EH (cell line): ENCODE measurements at places on chromosomes 5 and 9.

DNA sequence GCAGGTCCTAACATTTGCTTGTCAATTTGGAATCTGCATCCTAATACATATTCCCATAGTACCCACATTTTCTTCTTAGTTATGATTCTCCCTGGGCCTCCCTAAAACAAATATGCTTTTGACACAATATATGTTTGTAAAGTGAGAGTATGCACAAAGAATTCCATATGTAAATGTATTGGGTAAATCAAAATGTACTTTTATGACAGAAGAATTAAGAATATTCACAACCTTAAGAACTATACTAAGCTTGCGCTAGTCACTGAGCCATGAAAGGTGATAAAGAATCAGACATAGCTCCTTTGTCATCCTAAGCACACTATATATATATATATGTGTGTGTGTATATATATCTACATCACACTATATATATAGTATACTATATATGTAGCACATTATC is 438.5 kb downstream of the ACTL7B start:
- DNase-seq, result no peak

DNA sequence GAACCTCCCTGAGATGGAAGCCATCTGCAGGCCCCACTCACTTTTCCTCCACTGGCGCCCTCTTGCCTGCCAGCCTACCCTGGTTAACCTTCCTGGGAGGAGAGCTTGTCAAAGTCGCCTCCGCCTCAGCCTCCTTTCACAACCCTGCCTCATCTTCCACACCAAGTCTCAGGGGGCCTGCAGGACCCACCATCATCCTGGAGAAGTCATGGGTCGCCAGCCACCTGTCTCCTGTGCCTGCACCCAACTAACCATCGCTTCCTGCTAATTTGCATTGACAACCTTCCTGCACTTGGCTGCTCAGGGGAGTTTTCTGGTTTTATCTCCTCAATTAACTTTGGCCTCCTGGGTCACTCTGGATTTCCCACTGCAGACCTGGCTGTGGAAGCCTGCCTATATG is 52.8 kb upstream of the GRHPR start:
- DNase-seq, result no peak

DNA sequence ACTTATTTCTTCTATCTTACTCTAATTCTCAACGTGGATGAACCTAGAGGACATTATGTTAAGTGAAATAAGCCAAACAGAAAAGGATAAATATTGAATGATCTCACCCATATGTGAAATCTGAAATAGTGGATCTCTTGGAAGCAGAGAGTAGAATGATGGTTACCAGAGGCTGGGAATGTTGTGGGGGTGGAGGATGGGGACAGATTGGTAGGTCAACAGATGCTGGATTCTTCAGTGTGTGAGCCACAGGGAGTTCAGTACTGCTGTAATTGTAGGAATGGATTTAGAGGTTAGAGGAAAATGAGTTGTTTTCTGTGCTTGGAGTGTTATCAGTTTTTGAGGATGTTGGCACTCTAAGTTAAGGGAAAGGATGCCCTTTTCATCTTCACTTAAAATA is 190.6 kb downstream of the FBXL7 start:
- DNase-seq, result peak; percentile 65

DNA sequence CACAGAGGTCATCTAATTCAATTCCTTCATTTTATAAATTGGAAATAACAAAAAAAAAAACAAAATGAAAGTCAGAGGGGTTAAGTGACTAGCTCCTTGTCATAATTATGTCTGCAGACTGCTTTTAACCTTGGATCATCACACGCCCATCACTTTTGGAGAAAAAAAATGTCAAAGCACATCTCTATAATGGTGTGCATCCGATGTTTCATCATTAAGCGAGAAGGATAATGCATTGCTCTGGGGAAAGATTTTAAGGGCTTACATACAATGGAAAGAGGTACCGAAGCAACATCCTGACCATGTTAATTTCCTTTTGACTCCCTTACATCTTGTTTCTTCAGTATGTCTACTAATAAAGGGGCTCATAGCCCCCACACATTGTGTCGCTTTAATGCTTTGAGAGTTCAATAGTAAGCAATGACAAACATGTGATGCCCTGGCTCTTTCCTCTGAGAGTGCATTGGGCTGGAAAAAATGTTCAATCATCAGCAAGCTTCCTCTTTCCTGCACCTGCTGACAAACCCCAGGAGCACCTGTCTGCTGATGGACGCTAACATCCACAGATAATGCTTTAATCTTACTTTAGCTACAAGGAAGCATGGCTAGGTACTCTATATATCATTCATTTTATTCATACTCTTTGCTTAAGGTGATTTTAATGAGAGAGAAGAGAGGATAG is 242.2 kb downstream of the SMARCA2 start:
- DNase-seq, result no peak

DNA sequence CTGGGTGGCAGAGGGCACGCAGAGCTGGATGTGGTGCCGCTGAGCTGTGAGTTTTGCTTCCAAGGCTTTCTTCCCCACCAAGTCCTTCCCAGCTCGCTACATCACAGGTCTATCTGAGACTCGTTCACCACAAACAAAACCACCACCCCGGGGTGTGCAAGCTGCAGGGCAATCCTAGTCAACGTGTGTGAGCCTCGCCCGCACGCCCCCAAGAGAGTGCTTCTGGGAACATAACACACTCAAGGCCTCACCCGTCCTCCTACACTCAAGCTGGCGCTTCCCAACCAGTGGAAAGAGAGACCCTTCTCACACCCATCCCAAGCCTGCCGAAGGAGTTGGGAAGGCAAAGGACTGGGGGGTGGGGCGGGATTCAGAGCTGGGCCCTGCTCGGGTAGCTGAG is 10.6 kb downstream of the SNAPC4 start:
- no peak for DNase-seq

GRCh38 chr5:96177303-96177869 is 215.7 kb upstream of the ELL2 start:
- peak; percentile 84 for DNase-seq

DNA sequence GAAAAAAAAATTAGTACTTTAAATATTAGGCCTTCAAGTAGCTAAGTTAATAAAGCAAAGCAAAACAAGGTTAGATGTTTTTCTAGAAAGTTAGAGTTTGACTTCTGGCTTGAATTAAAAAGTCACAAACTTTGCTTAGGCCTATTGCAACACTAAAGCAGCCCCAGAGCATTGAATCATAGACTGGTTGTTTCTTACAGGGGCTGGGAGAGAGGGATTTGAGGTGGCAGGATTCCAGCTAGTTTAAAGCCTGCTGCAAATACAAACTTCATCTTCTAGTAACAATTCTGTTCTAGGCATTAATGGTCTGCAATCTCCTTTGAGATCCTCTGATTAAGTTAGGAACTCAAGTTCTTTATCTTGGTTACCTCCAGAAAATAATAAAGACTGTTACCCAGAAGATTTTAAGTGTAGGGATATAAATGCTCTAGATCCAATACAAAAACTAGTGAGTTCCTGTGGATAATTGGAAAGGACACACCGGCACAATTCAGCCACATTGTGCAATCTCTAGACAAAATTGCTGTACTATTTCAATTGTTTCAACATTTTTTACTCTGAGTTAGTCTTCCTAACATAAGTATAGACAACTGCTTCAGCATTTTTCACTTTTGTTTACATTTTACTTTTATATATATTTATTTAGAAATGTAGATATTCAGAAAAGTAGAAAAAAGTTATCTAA is 12.6 kb downstream of the OR13C5 start:
- DNase-seq, result peak; percentile 47

GRCh38 chr5:54284586-54284985 is 25.8 kb downstream of the ARL15 start:
- DNase-seq, result no peak

DNA sequence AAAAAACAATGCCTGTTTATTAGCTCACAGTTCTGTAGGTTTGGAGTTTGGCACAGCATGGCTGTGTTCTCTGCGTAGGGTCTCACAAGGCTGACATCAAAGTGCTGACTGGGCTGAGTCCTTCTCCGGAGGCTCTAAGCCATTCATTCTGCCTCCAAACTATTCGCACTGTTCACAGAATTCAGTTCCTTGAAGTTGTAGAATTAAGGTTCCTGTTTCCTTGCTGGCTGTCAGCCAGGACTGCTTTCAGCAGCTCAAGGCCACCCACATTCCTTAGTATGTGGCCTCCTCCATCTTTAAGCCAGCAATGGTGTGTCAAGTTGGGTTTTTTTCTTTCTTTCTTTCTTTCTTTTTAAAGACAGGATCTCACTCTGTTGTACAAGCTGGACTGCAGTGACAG is 161.9 kb downstream of the CDH6 start:
- DNase-seq, result no peak

DNA sequence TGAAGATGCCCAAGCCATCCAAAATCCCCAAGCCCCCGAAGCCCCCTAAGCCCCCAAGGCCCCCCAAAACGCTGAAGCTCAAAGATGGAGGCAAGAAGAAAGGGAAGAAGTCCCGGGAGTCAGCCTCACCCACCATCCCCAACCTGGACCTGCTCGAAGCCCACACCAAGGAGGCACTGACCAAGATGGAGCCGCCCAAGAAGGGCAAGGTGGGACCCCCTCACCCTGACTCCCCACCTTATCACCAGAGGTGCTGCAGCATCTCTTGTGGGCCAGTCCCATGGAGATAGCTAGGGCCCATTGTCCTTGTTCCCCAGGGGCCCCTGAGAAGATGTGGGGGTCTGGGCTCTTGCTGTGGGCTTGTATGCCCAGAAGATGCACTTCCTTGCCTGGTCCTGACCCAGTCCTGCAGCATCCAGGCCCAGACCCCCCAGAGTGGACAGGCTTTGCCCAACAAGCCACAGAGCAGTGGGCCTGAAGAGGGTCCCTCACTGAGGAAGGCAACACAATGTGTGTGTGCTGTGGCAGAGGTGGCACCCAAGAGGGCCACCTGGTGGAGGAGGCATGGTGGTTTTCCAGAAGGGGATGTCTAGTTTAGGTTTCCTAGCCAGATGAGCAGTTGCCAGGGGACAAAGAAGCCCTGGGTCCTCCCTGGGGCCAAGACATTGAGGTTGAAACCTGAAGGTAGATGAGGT is 84.1 kb downstream of the PHF2 start:
- no peak for DNase-seq
